CMK (cell line): ENCODE measurements at places on chromosomes 2 and 18.

DNA sequence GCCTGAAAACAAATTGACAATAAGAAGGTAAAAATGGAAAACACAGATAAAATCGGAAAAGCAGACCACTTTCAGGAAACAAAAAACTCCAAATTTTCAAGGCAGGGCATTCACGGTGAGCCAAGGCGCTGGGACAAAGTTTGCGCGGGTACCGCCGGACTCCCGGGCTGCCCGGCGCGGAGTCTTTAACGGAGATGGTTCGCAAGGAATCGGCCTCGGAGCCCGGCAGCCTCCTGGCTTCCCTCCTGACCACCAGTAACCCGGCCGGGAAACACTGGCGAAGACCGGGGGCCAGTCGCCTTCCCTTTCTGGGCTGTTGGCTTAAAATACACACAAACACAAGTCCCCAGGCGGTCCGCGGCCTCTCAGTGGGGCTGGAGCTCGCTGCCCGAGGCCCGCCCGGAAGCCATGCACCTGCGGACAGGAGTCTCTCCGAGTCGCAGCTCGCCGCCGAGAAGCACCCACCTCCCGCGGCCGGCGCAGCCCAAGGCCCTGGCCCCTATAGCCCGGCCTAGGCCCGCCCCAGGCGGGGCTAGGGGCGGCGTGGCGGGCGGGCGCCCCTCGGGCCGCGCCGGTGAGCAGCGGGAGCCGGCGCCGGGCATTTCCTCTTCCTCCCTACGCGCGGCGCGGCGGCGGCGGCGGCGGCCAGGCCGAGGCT is 622 bp upstream of the KCMF1 start:
- no peak for DNase-seq

DNA sequence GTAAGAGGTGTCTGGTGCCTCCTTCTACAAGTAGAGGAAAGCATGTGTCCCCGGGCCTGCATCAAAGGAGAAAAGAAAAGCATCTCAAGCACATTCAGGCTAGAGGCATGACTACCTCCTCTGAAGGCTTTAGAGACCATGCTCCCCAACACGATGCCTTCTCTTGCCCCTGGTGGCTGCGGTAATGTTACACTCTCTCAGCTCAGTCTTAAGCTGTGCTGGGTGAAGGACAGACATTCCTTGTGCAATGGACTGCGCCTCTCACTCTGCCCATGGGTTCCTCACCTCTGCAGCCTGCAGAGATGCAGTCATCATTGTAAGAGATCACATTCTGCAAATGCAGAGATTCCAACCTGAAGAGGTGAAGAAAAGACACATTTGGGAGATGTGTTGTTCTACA is 148.2 kb upstream of the HNRNPA3 start:
- no peak for DNase-seq

DNA sequence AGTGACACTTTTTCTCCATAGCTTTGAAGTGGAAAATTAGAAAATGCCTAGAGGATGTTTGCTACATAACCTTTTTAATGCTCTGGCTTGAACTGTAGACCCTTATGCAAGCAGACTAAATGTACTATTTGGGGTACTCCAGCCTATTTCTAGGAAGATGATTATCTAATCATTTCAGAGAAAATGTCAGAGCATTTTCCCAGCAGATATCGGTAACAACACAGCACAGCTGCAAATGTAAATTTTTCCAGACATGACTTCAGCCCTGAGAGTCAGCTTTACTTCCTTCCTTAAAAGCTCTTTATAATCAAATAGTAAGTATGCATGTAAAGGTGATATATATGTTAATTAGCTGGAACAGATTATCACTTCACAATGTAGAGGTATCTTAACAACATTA is 1647.1 kb downstream of the SUCLG1 start:
- DNase-seq = peak; percentile 8

DNA sequence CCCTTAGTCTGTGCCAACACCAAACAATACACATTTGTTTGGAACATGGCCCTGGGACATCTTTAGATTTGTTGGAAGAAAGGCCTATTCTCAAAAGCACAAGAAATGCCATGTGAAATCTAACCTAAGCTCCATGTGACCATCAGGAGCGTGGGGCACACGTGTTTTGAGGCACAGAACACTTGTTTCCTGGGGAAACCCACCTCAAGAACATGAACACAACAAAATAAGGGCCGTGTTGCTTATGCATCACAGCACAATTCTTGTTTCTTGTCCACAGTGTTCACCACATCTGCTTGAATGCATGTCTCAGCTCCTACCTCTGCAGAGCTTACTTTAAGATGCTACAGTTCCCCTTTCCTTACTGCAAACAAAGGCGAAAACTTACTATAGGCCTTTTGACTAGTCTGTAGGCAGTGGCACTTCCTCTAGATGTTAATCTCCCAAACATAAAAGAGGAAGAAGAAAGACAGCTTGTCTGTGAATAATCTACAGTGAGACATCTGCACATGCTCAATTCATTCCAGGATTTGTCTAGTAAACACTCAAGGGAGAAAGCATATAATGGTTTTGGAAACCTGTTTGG is 165.0 kb downstream of the ANKRD44 start:
- DNase-seq = peak; percentile 29

- DNase-seq = no peak
These were observed 9.7 kb downstream of the UCN start for GRCh38 chr2:27298391-27299080.

DNA sequence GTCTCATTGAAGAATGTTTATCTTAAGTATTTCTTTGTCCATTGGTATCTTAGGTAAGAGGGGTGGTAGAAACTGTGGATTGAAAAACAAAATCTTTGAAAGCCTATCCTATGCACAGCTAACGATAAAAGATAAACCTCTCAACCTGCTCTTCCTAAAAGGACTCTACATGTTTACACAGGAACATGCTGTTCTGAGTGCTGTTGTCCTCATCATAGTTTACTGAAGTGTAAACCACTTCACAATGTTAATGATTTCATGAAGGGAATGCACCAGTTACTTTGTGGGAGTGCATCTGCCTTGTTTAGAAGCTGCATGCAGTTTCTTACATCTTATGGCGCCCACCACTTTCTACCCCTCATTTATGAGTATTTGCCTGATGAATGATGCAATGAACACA is 1.2 kb downstream of the ACMSD start:
- no peak for DNase-seq

DNA sequence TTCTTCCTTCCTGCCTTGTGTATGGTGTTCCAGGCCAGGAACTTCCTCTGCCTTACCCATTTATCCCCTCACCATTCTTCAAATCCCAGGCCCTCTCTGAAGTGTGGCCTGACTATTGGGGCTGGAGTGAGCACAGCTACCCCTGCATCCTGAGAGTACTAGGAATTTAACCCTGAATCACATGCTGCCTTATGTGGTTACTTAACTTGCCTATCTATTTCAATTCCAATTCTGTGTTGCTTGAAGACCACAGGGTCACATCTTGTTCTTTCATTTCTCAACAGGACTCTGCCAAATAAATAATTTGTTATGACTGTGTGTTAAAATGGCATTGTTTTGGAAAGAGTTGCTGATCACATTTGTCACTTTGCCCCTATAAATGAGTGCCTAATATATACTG is 108.6 kb downstream of the CERS6 start:
- DNase-seq = no peak

DNA sequence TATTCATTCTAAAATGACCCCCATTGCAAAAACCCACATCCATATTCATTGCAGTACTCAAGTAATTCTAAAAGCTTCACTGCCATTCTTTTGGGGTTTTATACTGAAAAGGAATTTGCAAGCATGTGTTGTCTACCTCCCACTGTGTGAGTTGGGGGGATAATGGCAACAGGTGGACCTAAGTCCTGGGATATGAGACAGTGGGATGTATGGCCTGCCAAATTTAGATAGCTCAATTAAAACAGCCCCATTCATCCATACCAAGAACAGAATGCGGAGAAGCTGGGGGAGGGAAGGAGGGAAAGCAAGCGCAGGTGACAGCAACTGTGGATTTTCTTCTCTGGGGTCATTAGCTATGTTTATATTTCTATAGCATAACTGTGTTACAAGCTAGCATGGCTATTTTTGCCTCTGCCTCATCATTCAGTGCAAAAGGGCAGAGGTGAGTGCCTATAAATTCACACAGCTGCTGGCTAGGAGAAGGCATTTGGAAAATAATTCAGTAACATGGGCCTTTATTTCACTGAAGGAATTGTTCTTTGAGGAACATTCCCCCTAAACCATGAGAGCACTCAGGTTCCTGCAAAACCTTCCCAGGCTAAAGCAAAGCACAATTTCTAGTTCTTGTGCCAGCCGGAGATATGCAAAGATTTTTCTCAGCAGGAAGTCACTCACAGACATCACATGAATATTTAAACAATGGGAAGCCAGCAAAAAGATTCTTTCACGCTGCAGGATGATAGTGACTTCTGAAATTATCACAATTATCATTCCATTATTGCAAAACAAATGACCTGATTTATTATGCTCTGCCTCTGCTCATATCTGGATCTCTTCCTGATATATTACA is 393.9 kb upstream of the ACVR2A start:
- no peak for DNase-seq

- no peak for DNase-seq
These were observed 47.0 kb upstream of the GBX2 start for GRCh38 chr2:236215196-236215595.

GRCh38 chr2:7904319-7904718 is 777.5 kb upstream of the ID2 start:
- no peak for DNase-seq

GRCh38 chr2:128727914-128728313 is 409.2 kb upstream of the HS6ST1 start:
- no peak for DNase-seq

GRCh38 chr2:204027091-204027490 is 90.5 kb downstream of the ICOS start:
- DNase-seq = no peak

- DNase-seq = no peak
These were observed 29.9 kb upstream of the STK39 start for GRCh38 chr2:168277276-168277675.
